Activated CD8-positive, alpha-beta memory T cell treated with anti-CD3 and anti-CD28 coated beads for 1 hour (primary cell): ENCODE measurements at places on chromosomes 6 and 20.

DNA sequence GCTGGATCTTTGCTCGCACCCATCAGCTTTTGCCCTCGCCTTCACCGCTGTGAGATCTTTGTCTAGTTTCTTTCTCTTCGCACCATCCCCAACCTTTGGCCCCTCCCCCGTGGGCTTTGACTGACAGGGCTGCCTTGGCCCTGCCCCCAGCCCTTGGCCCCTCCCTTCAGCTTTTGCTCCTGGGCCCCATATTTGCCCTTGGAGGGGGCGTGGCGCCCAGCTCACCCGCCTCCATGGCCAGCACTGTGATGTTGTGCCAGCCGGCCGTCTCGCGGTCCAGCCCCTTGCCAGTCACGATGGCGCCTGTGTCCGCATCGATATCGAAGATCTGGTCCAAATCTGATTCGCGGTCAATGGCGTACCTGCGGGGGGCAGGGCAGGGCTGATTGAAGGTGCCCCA, 81.1 kb downstream of the CD40 start:
- DNase-seq, result no peak

- DNase-seq, result peak; percentile 14
These were observed 65.4 kb upstream of the RIN2 start for GRCh38 chr20:19692685-19693119.

- no peak for DNase-seq
These were observed 1.7 kb downstream of the LINC00237 start for GRCh38 chr20:21104466-21104761.

GRCh38 chr6:121615493-121615892, 180.0 kb downstream of the GJA1 start:
- no peak for DNase-seq

GRCh38 chr20:24981790-24982189, 10.8 kb downstream of the APMAP start:
- DNase-seq, result no peak

GRCh38 chr6:55399351-55399750, 72.1 kb downstream of the GFRAL start:
- no peak for DNase-seq

GRCh38 chr6:87154641-87154992, 748 bp upstream of the ZNF292 start:
- no peak for DNase-seq

DNA sequence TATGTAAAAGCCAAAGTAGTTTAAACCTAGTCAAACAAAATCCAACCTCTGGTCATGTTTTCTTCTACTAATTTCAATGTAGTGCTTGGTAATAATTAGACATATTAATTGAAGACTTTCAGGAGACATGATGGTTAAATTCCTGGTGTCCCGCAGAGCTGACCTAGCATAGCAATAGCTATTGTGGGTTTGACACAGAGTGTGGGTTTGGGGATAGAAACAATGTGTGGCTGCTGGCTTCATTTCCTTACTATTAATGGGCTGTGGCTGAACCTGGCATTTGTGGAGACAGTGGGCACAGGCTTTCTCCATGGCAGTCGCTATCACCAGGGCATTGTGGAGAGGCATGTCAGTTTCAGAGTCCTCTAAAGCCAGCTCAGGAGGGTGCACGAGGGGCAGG, 54.1 kb upstream of the GGTLC1 start:
- no peak for DNase-seq

DNA sequence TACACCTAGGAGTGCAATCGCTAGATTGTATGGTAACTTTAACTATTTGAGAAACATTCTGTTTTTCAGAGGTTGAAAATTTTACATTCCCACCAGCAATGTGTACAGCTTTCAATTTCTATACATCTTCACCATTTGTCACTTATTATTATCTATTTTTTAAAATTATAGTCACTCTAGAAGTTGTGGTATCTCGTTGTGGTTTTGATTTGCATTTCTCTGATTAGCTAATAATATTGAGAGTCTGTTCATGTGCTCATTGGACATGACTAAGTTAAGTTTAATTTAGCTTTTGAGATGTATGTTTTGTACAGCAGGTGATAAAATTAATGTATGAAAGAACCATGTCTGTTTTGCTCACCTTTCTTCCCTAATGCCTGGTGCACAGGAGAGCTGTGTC, 34.8 kb upstream of the PLCB1 start:
- DNase-seq, result no peak

GRCh38 chr6:167776906-167777627, 49.6 kb upstream of the AFDN start:
- DNase-seq, result no peak

DNA sequence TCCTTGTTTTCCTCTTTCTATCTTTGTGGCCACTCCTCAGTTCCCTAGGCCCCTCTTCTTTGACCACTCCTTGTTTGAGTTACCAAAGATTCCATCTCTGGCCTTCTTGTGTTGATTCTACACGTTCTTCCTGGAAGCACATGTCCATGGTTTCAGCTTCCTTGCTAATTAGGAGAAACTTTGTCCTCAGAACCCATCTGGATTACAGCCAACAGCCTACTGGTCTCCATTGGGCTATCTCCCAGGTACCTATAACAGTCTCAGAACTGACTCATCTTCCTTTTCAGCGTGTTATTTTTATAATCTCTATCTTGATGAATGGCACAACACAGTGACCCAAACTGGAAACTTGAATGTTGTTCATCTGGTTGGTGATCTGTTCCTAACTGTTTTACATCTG, 17.5 kb downstream of the PTPRA start:
- DNase-seq, result no peak

GRCh38 chr20:45890077-45890984, 677 bp downstream of the NEURL2 start:
- DNase-seq, result peak; percentile 28

GRCh38 chr20:64001607-64002011, 20.7 kb downstream of the PRPF6 start:
- no peak for DNase-seq

DNA sequence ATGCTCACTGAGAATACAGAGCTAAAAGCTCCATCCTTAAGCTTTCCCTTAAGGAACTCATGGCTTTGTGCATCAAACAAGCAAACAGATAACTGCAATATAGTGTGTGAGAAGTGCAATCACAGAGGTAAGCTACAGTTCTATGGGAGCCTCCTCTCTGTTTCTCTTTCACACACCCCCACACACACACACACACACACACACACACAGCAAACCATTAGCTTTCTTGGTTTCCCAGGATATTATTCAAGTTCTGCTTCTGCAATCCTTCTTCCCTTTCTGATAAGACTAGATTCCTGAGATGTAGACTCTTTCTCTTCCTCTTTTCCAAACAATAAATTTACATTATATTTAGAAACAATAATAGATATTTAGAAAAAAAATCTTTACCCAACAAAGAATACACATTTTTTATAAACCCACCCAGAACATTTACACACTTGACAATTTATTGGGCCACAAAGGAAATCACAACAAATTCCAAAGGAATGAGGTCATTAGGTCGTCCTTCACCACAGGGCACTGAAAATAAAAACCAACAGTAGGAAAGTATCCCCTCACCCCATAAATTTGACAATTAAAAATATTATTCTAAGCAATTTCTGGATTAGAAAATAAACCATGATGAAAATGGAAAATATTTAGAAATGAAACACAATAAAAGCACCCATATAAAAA, 9.3 kb upstream of the GFOD1 start:
- no peak for DNase-seq

- DNase-seq, result no peak
These were observed 551.0 kb downstream of the HAO1 start for GRCh38 chr20:7389216-7389615.

- DNase-seq, result no peak
These were observed 19.9 kb downstream of the DSP start for GRCh38 chr6:7561153-7561964.

DNA sequence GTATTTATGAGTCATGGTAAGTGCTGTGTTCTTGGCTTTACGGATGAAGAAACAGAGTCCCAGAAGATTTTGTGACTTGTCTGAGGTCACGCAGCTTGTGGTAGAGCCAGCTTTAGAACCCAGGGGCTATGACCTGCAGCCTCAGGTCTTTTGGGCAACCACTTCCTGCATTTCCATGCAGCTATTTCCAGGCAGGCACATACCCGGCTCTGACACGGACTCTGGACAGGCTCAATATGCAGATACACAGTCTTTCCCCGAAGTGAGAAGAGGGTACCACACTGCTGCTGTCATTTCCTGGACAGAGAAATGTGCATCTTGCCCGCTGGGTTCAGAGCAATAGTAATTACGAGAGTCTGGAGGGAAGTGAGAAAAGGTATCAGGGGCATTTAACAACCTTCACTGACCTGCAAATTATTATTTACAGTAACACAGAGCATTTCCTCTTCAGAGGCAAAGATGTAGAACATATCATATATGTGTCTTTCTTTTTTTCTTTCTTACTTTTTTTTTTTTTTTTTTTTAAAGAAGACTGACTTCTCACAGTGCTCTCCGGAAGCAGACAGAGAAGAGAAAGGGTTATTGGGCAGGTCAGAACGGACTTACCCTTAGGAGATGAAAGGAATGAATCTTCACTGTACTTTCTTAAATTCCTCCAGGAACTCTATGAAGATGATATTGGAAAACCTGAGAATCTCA, 185.1 kb downstream of the CLIC5 start:
- no peak for DNase-seq

DNA sequence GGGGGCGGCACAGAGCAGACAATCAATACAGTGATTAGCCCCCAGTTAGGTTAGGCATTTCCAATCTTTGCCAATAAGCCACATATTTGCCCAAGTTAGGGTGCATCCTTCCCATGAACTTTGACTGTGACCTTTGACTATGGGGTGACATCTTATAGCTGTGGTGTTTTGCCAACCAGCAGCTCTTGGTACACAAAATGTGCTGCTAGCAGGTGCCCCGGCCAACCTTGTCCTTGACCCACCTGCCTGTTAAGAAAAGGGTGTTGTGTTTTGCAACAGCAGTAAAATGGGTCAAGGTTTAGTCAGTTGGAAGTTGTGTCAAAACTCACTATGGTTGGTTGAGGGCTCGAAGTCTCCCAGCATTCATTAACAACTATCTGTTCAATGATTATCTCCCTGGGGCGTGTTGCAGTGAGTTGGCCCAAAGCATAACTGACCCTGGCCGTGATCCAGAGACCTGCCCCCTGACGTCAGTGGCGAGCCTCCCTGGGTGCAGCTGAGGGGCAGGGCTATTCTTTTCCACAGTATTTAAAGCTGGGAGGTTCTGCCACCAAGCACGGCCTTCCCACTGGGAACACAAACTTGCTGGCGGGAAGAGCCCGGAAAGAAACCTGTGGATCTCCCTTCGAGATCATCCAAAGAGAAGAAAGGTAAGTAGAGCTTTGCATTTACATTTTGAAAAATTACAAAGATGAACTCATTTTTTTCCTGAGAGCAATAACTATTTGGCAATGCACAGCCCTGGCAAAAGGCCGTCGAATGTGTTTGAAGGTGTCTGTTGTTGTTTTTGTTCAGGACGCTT, at the start of gene PCK1:
TSS of gene PCK1 (plus strand) at position 557 of the 802 bp plus-strand sequence. CDS start 302 bp downstream, outside the sequence.
- DNase-seq, result no peak

- no peak for DNase-seq
These were observed 868 bp downstream of the SRSF3 start for GRCh38 chr6:36594816-36595643.

DNA sequence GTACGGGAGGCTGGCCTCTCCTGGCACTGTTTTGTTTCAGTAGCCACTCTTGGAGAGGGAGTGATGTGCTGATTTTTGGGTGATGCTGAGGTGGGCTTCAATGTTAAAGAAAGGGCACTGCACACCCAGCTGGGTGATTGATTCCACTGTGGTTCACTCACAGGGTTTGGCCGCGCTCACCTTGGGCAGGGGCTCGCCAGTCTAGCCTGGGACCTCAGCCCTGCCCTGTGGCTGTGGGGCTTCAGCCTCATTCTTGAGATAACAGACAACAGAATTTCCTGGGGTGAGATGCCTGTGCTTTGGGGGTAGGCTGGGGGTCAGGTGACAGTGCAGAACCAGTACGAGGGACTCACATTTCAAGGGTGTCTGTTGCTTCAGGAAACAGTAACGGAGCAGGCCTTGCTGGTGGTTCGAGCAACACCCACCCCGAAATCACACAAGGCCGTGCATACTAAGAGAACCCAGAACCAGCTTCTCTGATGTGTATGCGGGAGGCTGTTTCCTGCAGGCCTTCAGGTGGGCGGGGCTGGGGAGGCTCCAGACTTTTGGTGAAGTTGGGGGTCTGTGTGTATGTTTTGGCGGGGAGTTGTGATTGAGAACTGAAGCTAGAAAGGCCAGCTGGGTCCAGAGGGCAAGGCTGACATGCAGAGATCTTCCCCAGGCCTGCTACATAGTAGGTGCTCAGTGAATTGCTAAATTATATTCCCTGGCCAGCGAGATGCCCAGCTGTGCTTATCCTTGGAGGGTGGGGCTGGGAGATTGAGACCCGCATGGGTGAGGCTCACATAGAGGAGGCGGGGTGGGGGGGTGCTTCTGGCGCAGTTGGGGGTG, 154.2 kb upstream of the RNF24 start:
- no peak for DNase-seq

DNA sequence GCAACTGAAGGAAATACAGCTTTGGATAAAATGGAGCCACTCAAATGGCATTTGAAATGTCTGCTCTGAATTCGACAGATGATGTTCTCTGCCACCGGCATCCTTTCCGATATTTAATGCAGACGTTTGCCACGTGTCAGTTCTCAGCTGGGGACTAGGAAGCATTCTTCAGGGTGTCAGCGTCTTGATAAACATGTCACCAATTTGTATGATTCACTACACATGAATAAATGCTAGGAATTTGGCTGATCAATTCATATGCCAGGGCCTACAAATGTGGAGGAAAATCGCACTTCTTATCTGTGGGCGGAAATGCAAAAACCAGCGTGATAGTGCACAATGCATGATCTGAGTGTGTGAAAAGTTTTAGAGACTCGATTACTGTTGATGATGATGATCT, 169.5 kb downstream of the SLC24A3 start:
- DNase-seq, result no peak

- peak; percentile 23 for DNase-seq
These were observed 1.3 kb downstream of the HIVEP2 start for GRCh38 chr6:142943711-142944123.

DNA sequence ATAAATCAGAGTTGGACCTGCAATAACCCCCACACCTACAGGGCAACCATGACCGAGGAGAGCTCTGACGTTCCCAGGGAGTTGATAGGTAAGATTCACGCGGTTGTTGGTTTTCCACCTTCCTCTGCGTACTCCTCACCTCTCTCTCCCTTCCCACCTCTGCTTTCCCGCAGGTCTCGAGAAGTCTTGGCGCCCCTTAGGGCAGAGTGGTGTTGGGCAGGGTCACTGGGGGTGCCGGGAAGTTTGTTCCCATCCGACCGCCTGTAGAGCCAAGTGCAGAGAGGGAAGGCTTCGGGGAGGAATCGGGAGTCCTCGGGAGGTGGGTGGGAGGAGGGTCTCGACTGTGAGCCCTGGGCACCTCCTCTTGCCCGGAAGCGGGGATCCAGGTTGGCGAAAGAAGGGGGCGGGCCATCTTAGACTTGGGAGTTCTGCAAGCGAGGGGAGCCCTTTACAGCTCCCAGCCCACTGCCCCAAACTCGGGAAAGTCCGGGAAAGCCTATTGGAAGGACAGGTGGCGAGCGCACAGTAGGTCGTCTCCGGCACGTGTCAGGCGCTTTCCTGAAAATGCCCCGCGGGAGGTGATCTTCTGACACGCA, 672 bp downstream of the CARMIL1 start:
- no peak for DNase-seq

- DNase-seq, result no peak
These were observed 17.7 kb upstream of the MCM9 start for GRCh38 chr6:118952683-118953082.
